ENCODE measurements at places on chromosomes 5 and 9.

GRCh38 chr5:150229571-150229970 is 39.7 kb downstream of the SLC6A7 start:
- no peak for DNase-seq

DNA sequence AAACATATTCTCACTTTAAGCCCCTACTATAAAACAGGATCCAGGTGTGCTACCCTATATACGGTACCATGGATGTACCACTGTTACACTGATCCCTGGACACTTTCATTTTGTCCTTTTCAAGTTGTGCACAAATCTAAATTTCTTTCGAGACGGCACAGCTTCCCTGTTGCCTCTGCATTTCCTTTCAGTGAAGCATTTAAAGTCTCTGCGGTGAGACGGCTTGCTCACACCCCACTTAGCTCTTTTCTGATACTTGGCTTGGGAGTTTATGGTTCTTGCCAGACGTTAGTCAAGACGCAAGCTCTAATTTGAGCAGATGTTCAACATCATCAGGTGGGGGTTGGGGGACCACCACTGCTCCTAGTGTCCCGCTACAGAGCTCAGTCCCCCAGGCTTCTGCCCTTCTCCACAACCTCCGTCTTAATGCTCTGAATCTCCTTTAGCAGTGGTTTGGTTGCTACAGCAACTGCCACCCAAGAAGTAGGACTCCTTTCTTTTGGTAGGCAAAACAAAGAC is 15.8 kb downstream of the F2RL2 start:
- DNase-seq = no peak

GRCh38 chr5:124997186-124997893 is 250.9 kb upstream of the ZNF608 start:
- DNase-seq = no peak

DNA sequence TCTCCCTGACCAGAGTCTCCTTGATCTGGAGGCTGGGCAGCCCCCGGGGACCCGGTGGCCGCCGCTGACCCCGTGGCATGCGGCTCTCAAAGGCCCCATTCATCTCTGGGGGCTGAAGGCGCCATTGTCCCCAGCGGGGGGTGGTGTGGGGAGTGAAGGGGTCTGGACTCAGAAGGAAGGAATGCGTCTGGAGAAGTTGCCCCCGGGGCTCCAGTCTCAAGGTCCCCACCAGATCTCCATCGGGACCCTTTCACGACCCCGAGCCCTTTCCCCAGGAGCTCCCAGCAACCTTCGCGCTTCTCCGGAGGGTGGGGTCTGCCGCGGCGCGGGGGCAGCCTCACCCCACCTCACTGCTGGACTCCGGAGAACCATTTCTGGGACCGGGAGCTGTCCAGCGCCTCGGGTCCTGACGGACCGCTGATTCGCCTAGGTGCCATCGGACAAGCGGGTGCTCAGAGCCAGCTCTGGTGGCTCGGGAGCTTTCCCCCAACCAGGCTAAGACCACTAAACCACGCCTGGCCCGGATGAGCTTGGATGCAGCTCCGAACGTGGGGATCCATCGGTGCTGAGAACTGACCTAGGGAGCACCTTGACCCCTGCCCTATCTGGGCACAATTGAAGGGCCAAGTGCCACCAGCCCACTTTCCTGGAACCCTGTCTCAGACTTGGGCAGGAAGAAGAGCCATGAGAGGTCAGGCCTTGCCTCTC is 5.1 kb upstream of the PCDH1 start:
- DNase-seq = no peak

DNA sequence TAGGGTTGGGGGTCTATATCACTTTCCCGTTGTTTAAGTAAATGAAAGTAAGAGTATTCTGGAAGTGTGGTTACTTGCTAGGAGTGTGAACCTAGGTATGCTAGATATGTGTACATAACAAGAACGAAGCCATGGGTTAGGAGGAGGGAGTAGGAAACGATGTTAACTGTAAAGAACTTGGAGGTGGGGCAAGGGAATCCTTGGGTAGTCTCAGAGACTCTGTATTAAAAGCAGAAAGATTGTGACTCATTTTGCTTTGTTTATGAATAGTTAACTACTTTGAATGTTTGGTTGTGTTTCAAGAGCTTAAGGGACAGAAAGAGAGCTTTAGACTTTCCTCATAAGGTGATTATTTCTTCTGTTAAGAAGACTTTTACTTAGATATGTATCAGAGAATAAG is 59.9 kb downstream of the TMEM252 start:
- no peak for DNase-seq

GRCh38 chr9:122444041-122444733 is 33.5 kb downstream of the OR1J1 start:
- DNase-seq = no peak

GRCh38 chr5:99674101-99674500 is 745.3 kb upstream of the CHD1 start:
- no peak for DNase-seq

- no peak for DNase-seq
Measured at GRCh38 chr9:35198191-35198590, 36.4 kb downstream of the UNC13B start.

DNA sequence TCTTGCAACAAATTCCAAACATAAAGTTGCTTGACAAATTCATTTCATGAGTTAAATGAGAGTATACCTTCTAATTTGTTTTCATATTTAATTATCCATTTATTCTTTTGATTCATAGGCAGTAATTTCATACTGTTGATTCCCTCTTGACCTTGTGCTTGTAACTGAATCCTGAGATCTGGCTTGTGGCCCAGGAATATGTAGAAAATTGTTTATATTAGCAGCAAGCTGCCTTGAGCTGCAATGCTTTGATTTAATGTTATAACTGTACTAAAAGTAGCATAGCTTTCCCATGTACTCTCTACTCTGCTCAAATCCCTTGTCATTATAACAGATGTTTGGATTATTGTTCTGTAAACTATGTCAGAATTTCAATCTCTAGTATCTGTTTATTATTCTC is 780.7 kb downstream of the NR2F1-AS1 start:
- no peak for DNase-seq
